ENCODE measurements at places on chromosomes 7 and 10.

DNA sequence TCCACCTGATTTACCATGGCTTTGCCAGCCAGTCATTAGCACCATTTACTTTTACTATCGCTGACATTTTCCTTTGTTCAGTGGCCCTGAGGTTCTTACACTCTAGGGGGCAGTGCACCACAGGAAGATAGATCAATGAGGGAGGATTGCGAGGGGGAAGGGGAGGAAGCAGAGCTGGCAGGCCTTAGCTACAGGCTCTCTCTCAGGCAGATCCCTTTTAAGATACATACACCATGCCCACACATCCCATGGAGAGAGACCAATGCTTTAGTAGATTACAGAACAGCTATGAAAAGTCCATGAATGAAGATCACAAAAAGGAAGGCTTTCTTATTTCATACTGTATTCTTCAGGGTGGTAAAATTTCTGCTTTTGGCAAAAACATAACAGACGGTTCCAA is 47.4 kb downstream of the DENND11 start:
- DNase-seq = no peak

- DNase-seq = no peak
Observed at GRCh38 chr10:117860823-117861222, 185.9 kb downstream of the RAB11FIP2 start.

DNA sequence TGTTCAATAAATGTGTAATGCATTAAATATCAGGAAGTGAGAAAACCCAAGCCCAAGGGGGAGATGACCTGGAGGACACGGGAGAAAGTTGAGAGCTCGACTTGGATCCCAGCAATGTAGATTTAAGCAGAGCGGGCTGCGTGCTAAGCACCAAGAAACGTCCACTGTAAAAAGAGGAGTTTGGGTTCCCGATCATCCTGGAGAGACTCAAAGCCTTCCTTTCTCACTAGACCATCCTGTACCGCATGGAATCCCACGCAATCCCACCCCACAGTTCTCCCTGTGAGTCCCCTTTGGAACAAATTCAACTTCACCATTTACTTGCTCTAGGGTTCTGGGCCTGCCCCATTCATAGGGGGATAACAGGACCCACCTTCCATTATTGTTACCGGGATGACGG is 2.4 kb downstream of the TRPV6 start:
- DNase-seq = no peak

DNA sequence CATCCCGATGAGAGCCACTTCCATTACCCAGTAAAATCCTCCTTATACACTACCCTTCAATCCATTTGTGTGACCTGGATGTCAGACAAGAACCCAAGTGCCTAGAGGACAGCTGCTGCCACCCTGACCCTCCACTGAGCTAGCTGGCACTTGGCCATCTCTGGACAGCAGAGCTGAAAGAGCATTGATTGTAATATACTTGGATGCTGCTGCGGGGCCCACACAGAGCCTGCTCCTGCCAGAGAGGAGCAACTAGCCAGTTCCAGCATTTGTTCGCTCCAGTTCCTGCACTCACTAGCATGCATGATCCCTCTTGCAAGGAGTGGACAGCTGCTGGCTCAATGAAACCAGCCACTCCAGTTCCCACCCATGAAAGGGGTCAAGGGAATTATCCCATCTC is 8.4 kb upstream of the TMEM254 start:
- peak; percentile 68 for DNase-seq

GRCh38 chr7:156015237-156016020 is 203.2 kb upstream of the SHH start:
- DNase-seq = no peak

DNA sequence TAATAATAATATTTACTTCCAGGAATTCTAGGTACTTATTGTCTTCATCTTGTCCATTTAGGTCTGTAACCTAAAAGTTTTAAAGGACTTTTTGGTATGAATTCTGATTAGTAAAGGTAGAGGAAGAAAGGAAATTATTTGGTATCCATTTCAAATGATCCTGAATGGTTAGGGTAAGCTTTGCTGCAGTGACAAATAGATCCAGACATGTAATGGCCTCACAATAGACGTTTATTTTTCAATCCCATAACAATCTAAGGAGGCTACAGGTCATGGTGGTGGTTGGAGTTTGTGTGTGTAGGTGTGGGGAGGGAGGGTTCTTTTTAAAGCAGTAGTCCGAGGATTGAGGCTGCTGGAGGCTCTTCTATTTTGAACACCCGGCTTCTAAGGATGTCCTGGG is 5.3 kb downstream of the FBH1 start:
- DNase-seq = no peak

DNA sequence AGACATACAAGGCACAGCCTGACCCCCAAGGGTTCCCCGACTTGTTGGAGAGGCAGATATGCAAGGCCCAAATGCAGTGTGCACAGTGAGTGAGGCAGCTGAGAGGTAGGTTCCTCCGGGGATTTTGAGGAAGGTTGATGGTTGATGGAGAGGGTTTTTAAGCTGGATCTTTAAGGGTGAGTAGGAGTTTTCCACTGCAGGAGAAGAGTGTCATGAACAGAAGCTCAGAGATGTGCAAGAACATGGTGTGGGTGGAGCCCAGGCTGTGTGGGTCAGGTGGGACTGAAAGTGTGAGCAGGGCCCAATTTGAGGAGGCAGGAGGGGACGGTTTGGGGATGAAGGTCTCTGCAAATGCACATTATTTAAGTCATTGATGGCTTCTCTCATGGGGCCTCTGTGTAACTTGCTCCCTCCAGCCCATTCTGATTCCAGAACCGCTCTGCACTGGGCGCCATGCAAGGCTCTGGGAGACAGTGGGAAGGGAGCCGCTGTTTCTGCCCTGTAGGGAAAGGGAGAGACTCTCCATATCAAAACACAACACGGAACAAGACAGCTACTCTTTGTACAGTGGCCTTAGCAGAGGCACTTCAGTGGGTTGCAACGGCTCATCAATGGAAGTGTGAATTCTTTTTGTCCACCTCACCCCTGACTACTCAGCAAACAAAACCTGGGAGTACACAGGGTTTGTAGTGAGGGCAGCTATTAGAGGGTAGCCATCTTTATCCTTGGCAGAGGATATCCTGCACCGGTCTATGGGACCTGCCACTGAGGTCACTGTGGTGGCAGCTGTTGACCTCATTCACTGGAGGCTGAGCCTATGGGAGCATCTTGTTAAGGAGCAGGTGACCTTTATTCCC is 29.7 kb downstream of the RAMP3 start:
- no peak for DNase-seq

DNA sequence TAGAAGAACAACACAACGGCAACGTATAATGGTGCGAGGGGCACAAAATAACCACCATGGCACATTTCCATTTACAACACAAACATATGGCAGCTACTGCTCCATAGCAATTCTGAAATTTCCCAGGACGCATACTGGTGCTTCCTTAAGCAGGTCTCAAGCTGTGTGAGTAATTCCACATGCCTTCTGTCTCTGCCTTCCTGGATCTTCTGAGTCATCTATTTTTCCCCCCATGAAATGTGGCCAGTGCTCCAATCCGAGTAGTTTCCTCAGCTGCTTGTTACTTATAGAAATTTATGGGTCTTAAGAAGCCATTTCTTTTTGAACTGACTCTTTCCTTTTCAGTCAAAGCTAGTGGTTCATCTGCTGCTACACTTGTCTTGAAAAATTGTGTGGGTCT is 256.6 kb upstream of the KLF6 start:
- DNase-seq = no peak

DNA sequence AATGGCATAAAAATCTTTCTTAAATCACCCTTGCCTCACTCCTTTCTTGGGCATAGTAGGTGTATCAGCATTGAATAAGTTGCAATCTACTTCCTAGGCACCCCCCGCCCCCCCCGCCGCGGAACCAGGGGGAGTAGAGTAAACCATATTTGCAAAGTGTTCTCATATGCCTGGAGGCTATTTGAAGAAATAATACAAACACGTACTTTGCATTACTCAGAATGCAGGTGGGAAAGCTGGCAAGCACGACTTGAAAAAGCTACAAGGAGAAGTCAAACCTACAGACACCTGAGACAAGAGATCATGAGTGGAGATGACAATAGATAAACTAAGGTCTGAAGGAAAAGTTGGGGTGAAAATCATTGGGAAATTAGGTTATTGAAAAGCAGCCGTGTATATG is 65.6 kb downstream of the POM121L12 start:
- no peak for DNase-seq

DNA sequence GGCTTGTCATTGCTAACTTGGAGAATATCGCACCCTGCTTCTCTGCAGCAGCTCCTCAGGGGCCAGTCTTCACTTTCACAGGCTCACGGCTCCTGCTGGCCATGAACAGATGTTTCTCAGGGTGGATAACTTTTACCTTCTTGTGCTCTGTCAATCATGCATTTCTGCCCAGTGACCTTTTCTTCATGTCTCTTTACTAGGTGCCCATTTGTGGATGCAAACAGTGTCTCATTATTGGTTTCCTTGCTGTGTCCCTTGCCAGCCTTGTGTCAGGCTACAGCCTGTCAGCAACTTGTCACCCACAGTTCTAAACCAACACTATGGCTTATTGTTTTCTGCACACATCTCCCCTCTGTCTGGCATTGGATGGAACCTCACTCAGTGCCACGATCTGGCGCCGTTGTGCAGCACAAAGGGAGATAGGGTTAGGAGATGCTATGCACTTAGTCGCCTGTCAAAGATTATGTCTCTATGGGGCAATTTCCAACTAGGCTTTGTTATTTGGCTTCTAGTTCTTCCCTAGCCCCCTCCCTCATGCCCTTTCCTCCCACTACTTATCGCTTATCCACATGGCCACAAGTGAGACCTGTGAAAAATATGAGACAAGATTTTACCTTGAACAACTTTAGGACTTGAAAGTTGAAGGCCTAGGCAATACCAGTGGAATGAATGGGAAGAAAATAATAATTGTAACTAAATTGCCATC is 45.7 kb upstream of the NXPH1 start:
- no peak for DNase-seq

Data from sciatic nerve (tissue), 2 donors.